A549 (cell line): ENCODE measurements at places on chromosomes 6 and 20.

GRCh38 chr6:151885234-151885633 is 77.8 kb downstream of the ESR1 start:
- DNase-seq = no peak

- no peak for DNase-seq
Observed at GRCh38 chr6:71072508-71072907, 115.6 kb upstream of the B3GAT2 start.

DNA sequence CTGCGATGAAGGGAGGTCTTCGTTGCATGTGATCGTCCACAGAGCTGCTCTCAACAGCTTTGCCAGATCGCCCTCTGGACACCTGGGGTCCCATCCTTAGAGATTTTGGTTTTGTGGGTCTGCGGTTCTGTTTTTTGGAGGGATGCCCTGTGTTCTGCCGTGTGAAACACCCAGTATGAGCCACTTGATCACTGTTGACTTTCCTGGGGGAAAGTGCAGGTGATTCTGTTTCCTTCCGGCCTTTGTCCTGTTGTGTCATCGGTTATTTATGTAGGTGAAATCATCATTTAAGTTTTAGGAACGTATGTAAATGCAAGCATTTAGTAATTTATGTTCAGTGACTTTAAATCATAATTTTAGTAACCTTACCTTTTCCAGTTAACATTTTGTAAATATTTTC is 56.4 kb upstream of the SLC22A1 start:
- no peak for DNase-seq

DNA sequence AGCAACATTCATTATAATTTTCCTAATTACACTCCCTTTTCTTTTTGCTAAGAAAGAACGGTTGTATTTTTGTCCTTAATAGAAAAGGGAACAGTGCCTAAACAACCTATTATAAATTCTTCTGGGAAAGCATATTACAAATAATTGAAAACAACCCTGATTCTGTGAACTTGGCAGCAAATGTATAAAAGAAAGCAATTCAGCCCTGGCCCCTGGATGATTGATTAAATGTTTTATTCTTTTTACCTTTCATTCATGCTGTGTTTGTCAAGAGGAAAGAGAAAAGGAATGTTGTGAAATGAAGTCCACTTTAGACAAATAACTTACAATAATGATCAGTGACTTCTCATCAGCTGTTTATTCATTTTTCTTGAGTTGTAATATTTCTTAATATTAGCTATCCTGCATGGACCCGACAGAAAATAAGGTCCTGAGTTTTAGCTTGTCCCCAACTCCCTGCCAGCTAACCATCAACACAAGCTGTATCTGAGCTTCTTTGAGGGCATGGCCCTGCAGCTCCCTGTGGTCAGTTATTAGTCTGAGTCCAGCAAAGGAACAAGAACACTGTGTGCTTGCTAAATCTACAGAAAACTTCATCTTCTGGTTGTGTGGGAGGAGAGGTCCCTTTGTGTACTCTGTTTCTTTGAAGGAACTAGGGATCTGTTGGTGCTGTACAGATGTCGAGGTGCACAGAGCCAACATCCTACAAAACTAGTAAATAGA is 248.2 kb downstream of the LAMA2 start:
- DNase-seq = no peak

DNA sequence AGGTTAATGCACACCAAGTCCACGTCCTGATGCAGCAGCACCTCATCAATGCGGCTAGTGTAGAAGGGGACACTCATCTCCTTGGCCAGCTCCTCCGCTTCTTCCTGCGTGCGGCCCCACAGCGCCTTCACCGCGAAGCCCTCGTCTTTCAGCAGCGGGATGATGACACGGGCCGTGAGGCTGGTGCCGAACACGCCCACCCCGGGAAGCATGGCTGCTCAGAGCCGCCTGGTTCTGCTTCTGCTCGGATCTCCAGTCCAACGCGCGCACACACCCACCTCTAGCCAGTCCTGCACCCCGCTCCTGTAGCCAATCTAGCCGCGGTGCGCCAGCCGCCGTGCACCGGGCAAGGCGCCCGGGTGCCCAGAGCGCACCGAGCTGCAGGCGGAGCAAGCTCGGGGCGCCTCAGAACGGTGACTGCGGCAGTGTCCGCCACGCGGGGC is 700 bp downstream of the GFOD1 start:
- DNase-seq = peak; percentile 53

DNA sequence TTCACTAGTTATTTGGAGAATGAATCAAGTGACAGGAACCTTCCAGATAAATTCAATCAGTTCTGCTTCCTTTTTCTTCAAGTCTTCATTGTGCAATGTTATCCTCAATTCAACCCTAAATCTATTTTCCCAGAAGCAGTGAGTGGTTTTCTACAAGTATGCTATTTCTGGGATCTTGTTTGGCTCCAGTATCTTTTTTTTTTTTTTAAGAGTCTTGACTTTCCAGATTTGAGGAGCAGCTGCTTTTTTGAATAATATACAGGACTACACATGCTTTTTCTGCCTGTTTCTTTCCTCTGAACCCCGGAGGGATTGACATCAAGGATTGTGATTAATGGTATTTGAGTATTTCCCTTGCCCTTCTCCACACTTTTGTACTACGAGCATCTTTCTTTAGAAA is 339.2 kb upstream of the JAG1 start:
- no peak for DNase-seq

GRCh38 chr6:128158496-128158895 is 257.6 kb upstream of the THEMIS start:
- DNase-seq = no peak

GRCh38 chr20:57653546-57653900 is 33.3 kb upstream of the ZBP1 start:
- peak; percentile 9 for DNase-seq

DNA sequence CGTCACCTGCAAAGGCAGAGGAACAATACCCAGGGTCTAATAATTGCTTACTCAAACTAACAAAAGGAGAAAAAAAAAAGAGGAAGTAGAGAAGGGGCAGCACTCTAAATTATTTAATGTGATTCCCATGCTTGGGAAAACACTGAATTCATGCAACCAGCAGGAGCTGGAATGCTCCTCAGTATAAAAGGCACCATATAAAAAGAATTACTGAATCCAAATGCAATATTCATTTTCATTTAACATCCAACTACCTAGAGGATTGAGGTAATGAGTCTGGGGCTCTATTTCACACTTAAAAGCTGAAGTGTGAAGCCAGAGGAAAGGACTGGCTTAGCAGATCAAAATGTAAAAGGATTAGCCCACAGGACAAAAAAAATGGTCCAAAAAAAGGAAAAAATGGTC is 8.7 kb downstream of the B4GALT5 start:
- DNase-seq = no peak

DNA sequence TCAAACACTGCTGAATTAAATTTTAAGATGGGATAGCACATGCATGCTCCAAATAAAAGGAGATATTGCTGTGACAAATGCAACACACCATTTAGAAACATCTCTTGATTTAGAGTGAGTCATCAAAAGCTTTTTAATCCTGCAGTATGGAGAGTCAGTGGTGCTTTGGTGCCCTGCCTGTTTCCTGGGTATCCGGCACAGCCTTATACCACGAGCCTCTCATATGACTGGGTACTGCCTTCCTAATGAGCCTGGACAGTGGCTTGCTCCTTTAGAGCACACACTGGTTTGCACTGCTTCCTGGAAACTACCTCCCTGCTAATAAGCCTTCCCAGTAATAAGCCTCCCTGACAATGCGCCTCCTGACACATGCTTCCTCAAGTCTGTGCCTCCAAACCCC is 65.3 kb upstream of the KCNK16 start:
- DNase-seq = no peak

DNA sequence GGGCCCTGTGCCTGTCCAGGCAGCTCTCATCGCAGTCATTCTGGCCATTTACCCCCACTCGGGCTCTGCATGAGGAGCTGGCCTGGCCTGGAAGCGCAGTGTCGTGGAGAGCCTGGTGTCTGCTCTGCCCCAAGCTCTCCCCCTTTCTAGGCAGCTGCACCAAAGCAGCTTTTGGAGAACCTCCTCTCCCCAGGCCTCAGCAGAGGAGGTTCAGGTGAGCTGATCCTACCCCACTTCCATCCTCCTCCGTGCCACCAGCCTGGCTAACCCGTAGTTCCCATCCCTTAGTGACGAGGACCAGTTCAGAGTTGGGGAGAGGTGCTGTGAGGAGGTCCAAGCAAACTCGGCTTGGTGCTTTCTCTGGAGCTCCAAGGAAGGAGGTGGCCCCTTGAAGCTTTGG is 30.5 kb upstream of the PHACTR3 start:
- DNase-seq = no peak

DNA sequence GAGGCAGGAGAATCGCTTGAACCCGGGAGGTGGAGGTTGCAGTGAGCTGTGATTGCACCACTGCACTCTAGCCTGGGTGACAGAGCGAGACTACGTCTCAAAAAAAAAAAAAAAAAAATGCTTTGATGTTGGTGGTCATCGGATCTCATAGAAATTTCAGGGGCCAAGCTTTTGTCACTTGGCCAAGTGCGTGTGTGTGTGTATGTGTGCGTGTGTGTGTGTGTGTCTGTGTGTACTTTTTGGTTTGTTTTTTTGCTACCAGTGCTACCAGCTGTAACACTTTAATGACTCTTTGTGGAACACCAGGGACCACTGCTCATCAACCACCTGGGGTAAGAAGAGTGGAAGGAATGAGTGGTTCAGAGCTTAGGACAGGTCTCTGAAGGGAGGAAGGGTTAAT is 49.7 kb downstream of the TRAF3IP2 start:
- DNase-seq = no peak

GRCh38 chr6:42313941-42314570 is 96.4 kb upstream of the MRPS10 start:
- DNase-seq = no peak

GRCh38 chr6:24710519-24711303 is 8.2 kb downstream of the C6orf62 start:
- no peak for DNase-seq

DNA sequence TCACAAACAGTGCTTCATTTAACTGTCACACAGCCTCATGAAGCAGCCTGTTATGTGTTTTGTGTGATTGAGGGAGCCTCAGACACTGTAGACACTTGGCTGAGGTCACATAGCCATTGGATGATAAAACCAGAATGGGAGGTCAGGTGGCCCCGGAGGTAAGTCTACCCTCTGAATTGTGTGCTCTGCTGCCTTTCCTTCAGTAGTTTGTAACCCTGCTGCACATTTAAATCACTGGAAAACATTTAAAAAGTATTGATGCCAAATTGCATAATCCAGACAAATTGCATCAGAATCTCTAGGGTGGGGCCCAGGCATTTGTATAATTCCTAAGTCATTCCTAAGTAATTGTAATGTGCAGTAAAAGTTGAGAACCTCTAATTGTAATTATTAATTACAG is 85.2 kb upstream of the ECI2 start:
- DNase-seq = no peak

DNA sequence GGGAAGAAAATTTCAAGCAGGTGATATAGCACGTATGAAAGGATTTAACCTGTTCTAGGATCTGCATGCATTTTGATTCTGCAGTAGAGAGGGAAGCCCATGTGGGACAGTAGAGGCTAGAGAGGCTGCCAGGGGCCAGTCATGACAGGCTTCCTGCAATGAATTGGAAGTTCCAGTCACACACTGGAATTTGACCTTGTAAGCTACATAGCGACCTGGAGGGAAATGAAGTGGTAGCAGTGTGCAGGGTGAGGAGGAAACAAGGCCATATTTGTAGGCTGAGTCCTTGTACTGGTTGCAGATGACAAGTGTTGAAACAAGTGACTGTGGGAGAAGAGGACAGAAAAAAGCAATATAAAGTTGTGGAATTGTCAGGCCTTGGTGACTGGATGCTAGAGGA is 58.6 kb upstream of the OLIG3 start:
- DNase-seq = no peak

GRCh38 chr6:72639920-72640614 is 18.2 kb downstream of the KCNQ5 start:
- no peak for DNase-seq

DNA sequence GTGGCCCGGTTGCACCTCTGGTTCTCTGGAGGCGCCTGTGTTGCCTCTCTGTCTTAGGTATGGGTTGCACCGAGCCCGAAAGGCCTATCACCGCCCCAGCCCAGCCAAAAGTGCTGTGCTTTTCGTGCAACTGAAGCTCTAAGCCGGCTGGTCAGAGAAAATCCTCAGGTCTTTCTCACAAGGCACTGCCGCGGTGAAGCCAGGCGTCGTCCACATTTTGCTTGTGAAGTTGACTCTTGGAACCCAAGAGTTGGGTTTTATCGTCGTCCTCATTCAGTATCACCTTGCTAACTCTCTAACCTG is 726 bp upstream of the EMILIN3 start:
- no peak for DNase-seq

- no peak for DNase-seq
Observed at GRCh38 chr6:110629153-110629552, 152.7 kb upstream of the SLC22A16 start.

DNA sequence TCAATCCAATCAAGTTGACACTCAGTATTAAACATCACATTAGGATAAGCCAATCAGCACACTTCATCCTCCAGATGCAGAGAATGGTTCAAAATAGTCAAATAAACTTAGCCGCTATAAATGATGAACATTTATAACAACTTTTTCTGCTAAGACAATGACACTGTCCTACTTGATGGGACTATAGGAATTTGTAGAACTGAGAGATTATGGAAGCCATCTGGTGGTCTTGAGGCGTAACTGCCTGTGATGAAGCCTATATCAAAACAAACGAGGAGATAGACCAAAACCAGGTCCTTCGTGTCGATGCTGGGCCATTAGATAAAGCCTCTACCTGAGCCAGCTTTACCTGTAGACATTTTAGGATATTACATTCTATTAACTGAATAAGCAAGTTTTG is 631.1 kb downstream of the COL12A1 start:
- DNase-seq = peak; percentile 50

GRCh38 chr6:84763003-84763885 is 1.2 kb downstream of the TBX18 start:
- peak; percentile 90 for DNase-seq

DNA sequence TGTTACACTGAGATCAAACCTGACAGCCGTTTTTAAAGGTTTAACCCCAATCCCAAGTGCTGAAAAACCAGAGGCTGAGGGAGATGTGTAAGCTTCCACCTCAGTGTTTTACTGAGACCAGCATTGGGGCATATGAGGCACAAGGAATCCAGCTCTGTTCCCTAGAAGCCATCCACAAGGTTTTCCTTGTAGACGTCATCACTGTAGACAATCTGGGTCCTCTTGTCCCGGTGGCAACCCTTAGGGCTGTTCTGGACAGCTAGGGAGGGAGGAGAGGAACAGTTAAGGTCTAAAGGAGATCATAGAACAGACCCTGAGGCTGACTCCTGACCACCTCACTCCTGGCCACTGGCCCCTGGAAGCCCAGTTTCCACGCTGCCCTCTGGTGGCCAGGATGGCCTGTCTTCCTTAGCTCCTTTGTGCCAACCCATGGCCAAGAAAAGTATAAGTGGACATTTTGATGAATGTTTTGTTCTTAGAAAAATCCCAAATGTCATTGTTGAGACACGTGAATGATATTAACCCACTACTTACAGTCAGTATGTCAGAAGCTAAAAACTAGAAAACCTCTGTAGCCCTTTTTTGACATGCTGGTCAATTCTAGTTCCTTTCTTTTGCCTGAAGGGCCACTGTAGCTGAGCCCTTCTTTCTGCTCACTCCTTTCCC is 6.4 kb downstream of the CFB start:
- DNase-seq = peak; percentile 43

DNA sequence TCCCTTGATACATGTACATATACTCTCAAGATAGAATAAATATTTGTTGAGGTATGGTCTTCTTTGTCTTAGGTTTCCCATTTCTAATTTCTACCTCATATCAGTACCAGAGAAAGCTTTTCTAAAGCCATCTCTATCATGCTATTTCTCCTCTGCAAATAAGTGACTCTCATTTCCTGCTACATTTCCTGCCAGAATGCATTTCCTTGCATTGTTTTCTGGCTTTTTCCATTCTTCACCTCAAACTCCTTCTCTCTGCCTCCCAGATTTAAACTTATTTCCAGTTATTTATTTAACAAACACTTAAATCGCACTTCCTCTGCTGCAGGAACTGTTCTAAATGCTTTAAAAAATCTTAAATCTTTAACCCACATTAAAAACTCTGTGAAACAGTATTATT is 74.4 kb upstream of the STMND1 start:
- DNase-seq = no peak
